T-helper 22 cell (primary cell): ENCODE measurements at places on chromosomes 6 and 20.

- DNase-seq = no peak
Measured at GRCh38 chr6:5968817-5969734, 37.6 kb downstream of the NRN1 start.

DNA sequence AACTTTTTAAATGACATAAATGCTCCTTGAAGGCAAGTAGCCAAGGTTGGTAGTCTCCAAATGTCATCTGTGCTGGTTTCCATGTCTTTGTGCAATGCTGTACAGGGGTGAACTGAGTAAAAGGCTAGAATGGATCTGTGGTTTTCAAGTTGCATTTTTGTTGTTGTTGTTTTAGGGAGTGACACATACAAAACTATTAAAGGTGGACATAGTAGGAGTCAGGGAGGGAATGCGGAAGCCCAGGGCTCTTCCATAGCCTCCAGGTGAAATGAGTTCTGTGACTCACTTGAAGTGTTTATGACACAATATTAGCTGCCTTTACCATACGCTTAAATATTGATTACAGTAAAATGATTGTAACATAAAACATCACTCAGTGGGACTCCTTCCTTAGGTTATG lies 22.5 kb upstream of the QKI start:
- no peak for DNase-seq

DNA sequence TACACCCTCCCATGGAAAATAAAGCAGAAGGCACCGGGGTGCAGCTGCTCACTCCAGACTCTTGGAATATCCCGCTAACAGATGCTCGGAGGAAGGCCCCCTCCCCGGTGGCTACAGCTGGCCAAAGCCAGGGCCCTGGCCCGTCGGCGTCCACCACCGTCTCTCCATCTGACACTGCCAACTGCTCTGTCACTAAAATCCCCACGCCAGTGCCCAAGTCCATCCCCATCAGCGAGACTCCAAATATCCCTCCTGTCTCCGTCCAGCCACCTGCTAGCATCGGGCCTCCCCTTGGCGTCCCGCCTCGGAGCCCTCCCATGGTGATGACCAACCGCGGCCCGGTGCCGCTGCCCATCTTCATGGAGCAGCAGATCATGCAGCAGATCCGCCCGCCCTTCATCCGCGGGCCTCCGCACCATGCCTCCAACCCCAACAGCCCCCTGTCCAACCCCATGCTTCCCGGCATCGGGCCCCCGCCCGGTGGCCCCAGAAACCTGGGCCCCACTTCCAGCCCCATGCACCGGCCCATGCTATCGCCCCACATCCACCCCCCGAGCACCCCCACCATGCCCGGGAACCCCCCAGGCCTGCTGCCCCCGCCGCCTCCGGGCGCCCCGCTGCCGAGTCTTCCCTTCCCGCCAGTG lies 143.9 kb downstream of the SOBP start:
- no peak for DNase-seq

- no peak for DNase-seq
Measured at GRCh38 chr6:79076160-79076559, 1.9 kb downstream of the PHIP start.

GRCh38 chr6:15793288-15793687 lies 130.5 kb upstream of the DTNBP1 start:
- no peak for DNase-seq

- no peak for DNase-seq
Measured at GRCh38 chr20:57478176-57478575, 46.8 kb downstream of the CTCFL start.

DNA sequence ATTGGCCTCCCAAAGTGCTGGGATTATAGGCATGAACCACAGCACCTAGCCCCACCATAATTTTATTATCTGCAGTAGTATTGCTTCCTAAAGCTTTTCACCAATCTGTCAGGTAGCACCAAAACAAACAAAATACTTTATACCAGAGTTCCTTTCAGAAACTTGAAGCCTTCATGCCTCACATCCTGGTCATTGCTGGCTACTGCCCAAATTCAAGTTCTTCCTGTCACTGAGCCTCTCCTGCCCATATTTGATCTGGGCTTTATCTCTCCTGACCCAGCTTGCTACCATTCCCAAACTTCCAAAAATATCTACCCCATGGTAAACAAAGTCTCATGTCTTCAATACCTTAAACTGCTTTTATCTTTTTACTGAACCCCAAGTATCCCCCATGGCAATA lies 34.9 kb upstream of the DST start:
- no peak for DNase-seq

GRCh38 chr20:45230631-45231030 lies 9.5 kb downstream of the SEMG2 start:
- no peak for DNase-seq

- no peak for DNase-seq
Measured at GRCh38 chr20:51036226-51036625, 13.3 kb upstream of the KCNG1 start.

DNA sequence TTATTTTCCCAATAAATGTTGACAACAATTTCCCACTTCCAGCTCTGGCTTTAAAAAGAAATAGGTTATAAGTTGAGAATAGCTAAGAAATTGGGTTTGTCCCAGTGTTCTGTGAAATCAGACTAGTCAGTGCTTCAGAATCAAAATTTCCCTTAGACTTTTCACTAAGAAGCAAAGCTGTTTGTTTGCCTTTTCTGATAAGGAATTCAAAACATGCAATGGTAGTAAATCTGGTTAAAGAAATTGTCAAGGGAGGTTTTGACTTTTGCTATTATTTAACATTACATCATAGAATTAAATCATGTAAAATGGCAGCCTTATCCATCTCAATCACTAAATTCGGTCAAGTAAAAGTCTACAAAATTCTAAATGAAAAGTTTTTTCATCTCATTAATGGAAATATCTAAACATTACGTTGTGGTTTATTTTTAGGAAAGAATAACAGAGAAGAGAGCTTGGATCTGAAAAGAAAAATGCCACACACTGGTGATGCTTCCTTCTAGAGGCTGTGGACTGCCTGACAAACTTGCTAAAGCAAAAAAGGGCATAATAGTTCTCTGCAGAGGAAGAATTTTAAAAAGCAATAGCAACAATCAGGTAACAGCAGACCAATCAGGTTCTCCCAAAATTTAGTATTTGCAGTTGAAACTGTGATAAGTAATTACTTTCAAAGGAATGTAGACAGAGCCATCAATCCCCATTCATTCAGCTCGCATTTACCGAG lies 36.4 kb downstream of the PLAGL1 start:
- DNase-seq = no peak

- DNase-seq = no peak
Measured at GRCh38 chr6:27176096-27176495, 71.4 kb upstream of the PRSS16 start.

- DNase-seq = no peak
Measured at GRCh38 chr6:53680489-53680888, 14.9 kb upstream of the KLHL31 start.

GRCh38 chr20:57287901-57288300 lies 21.5 kb upstream of the BMP7 start:
- no peak for DNase-seq

DNA sequence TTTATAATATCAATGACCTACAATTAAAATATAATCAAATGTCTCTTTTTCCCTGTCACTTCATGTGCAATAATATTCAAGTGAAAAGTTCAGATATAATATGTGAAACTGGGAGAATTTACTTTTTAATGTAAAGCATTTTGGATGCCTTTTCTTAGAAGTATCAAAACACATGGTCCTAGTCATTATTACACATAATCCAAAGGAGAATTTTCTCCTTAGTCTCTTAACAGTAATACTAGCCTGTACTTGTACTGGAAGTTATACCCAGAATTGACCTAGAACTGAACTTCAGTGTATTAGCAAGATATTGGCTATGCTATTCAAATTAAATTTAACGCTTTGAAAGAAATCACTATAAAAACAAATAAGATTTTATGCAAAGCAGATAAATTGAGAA lies 842.6 kb upstream of the MANEA start:
- no peak for DNase-seq

DNA sequence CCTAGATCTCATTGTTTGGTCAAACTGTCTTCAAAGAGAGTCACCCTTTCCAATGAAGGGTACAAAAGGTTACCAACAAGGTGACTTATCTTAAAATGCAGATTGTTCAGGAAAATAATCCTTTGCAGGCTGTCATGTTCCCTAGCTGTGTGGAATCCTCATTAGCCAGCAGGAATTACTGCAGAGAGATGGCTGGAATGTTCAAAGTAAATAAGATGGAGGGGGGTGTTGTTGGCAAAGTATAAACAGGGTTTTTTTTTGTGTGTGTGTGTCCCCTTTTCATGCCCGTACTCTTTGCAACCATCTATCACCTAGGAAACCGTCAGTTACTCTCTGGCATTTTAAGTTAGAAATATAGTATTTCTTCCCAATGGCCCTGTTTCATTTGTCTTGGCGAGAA lies 6.5 kb downstream of the NEDD9 start:
- no peak for DNase-seq

DNA sequence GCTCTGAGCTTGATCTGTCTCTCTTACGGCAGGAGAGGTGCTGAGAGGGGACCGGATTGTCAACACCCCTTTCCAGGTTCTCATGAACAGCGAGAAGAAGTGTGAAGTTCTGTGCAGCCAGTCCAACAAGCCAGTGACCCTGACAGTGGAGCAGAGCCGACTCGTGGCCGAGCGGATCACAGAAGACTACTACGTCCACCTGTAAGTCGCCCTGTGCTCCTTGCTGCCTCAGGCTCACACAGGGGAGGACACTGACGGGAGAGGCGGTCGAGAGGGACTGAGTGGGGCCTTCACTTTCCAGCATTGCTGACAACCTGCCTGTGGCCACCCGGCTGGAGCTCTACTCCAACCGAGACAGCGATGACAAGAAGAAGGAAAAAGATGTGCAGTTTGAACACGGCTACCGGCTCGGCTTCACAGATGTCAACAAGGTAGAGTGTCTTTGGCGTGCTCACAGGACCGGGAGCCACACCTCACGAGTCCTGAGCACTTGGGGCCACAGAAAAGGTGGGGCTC lies 32.0 kb downstream of the TM9SF4 start:
- no peak for DNase-seq

DNA sequence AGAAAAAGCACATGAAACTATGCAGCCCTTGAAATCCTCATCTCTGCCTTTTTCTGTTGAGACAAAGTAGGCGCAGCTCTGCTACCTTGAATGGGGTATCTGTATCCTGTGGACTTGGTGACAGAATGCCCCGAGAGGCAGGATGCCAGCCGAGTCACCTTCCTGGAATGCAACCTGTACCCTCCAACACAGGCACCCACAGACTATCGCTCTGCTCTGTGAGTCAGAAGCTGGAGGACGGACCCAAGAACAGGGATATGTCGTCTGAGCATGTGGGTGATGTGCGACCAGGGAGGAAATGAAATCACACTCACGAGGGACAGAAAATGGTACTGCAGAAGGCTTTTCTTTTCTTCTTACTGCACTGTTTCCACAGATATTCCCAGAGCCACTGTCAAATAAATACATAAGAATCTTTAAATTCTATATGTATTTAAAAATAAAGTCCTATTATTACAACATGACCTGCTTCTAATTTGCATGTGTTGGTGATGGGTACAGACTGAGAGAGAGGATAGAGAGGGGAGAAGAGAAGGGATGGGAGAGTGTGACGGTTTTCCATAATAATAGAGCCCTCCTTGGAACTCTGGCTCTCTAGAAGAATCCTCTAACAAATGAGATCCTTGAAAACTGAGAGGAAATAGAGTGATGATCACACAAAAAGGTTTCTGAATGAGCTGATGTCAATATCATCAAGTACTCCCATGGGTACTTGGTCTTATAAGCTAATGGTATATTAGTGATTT lies 308.1 kb downstream of the FOXC1 start:
- no peak for DNase-seq

GRCh38 chr6:44249082-44249748 lies 2.3 kb downstream of the HSP90AB1 start:
- no peak for DNase-seq

DNA sequence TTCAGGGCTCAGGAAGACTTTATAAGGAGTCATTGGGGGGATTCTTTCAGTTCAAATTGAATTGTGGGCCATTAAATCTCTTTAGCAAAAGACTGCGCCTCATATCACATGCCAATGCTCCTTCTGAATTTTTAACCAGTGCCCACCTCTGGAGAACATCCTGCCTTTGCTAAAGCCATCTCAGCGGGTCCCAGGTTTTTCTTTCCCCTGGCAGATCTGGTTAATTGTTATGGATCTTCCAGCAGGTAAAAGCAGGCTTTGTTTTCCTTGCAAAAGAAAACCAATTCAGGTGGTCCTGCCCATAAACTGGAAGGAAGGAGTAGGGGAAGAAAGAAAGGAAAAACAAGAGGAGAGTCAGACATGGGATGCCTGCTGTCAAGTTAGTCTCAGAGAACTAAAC lies 298.2 kb downstream of the LRFN2 start:
- no peak for DNase-seq

GRCh38 chr20:58590679-58591473 lies 60.2 kb upstream of the STX16 start:
- DNase-seq = no peak

DNA sequence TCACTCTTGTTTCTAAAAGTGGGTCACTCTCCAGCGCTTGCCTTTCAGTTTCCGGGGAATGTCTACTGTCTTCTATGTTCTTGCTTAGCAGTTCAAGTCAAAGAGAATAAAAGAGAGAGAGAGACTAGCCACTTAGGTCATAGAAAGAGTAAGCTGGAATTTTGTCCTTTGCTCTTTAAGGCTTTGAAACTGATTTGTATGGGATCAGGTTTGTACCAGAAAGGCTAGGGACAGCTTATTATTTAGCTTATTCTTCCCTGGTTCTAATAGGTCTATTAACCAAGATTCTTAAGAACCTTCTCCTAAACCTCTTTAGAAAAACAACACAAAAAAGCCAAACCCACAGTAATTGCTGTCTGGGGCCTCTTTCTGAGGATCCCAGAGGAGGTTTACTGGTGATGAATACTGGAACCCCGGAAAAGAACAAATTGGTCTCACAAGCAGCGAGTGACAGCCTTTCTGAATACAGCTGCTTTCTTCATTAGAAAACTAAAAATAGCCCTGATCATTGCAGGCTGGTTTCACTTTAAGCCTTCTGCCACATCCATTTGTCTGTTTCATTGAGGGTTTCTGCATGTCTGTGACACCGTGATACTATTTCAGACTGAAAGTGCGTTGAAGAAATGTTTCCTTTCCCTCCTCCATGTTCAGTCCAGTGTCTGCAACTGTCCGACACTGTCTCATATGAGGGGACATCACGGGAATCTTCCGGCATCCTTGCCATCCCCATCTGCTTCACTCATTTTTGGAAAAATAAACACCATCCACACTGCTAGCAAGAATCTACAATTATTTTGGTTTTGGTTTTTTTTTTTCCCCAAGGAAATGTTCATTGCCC lies 75.1 kb upstream of the ATXN1 start:
- DNase-seq = no peak

DNA sequence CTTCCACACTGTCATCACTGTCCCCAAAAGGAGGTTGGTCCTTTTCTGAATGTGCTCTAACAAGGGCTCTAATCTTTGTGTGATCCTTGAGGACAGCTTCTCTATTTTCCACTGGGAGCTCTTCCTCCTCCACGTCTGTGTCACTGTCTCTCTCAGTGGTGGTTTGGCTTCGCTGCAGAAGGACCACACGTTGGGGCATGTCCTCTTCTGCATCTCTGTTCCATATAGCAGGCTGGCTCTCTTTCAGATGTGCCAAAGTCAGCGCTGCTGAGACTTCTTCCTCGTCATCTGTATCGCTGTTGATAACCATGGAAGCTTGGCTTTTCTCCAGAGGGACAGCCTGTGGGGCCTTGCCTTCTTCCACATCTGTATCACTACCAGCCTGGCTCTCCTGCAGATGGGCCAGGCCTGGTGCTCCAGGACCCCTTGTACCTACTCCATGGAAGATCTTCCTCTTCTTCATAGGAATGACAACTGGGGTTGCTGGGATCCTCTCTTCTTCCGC lies 4.6 kb downstream of the MDC1 start:
- DNase-seq = no peak
